Stimulated activated CD8-positive, alpha-beta memory T cell treated with anti-CD3 and anti-CD28 coated beads, Interleukin-15, amount 100 ng/mL, for 4 hours (primary cell): ENCODE measurements at places on chromosomes 5 and 9.

DNA sequence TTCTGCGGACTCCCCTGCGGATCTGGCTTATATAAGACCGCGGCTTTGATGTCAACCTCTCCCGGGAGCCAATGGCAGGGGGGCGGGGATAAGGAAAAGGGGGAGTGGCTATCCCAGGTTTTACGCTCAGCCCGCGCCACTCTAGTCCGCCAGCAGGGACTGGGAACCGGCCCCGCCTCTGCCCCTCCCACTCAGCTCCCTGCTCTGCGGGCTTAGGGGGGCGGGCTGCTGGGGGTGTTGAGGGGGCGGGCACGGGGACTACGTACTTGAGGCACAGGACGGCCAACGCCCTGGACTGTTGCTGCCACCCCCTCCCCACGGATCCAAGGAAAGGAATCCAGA, at the start of gene HAND1:
HAND1 (minus strand) TSS at position 4 of the 342 bp plus-strand sequence. CDS start 219 bp downstream, outside the sequence.
- DNase-seq, result no peak

DNA sequence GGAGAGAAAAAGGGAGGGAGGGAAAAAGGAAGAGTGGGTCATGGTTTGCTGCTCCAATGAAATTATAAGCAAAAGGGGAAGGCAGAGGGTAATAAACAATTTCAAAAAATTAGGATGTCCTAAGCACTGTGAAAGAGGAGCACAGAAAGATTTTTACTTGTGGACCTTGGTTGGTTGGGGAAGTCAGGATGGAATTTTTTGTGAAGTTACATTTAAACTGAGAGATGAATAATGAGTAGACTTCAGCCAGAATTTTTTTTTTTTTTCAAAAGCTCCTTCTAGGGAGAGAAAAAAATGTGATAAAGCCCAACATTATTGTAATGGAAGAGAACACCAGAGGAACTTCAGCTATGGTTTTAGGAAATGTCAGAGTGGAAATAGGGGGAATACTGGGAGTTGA, 515.9 kb upstream of the PAPPA start:
- DNase-seq, result no peak

- no peak for DNase-seq
These were observed 14.5 kb downstream of the FKTN start for GRCh38 chr9:105572455-105572854.

GRCh38 chr5:115968770-115969169, 6.5 kb downstream of the LVRN start:
- DNase-seq, result no peak

DNA sequence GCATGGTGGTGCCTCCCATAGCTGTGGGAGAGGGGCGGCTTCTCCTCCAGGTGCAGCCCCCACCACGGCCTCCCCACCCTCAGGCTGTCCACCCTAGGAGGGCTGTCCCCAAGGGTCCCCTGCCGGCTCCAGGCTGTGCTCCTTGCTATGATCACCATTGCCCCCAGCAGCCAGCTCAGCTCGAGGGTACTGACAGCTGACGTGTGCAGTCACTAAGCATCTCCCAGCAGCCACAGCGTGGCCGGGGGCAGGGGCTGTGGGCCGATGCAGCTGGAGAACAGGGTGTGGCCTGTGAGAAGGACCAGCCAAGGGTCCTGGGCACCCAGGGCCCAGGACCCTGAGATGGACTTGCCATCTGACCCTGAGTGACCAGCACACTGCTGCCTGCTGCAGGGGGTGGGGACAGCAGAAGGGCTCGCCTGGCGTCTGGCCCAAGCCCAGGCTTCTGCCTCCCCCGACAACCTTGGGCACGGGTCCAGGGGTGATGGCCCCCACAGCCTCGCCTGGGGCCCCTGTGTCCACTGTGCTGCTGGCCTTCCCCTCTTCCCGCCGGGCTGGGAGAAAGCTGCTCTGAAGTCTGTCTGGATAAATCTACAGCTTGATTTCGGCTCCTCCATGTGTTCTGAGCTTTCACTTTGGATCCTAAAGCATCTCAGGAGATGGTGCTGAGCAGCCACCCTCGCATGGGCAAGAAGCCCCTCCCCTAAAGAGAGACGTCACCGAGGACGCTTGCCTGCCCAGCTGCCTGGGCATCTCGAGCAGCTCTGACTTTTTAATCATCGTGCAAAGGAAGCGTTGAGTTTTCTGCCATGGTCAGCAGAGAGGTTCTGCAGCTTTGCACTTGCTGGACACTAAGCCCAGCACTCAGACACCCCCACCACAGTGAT, 5.5 kb downstream of the KCNT1 start:
- no peak for DNase-seq

GRCh38 chr9:108117306-108117705, 627.7 kb upstream of the KLF4 start:
- no peak for DNase-seq

GRCh38 chr5:81698813-81699212, 52.1 kb downstream of the SSBP2 start:
- no peak for DNase-seq

DNA sequence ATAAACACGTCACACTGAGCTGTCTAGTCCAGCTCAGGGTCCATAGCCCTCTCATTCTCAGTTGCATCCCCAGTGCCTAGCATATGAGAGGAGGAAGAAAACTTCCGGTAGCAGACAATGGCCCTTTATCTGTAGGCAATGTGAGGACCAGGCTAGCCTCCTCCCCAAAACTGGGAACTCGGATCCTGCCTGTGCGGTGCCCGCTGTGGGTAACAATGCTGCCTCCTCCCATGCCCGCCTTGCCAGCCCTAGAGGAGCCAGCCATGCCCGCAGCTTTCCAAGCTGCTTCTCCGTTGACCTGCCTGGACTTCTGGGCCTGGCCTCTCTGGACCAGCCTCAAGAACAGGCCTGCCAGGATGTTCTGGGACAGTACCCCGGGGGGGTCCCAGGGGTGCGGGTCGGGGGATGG, 74.6 kb upstream of the ORM1 start:
- no peak for DNase-seq

DNA sequence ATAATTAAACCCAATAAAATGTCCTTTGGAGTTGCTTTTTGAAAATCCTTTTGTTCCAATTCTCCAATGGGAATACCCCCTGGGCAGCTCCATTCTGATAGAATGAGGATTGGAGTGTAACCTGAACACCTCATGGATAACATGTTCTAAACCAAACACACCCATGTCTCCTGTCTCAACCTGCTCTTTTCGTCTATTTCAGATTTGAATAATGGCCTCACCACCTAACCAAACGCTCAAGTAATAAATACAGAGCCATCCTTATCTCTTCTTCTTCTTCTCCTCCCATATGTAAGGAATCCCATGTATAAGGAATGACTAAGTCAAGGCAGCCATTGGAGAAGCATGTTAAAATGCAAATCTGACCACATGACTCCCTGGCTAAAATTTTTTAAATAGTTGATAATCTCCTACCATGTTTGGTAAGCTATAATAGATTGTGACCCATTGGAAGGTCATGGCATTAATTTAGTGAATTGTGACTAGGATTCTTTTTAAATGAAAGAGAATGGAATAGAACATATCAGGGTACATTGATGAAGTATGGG, 26.0 kb downstream of the ELL2 start:
- DNase-seq, result no peak

GRCh38 chr9:114216081-114216480, 60.7 kb downstream of the COL27A1 start:
- no peak for DNase-seq

- DNase-seq, result no peak
These were observed 234.9 kb upstream of the TARS1 start for GRCh38 chr5:33205727-33206410.

DNA sequence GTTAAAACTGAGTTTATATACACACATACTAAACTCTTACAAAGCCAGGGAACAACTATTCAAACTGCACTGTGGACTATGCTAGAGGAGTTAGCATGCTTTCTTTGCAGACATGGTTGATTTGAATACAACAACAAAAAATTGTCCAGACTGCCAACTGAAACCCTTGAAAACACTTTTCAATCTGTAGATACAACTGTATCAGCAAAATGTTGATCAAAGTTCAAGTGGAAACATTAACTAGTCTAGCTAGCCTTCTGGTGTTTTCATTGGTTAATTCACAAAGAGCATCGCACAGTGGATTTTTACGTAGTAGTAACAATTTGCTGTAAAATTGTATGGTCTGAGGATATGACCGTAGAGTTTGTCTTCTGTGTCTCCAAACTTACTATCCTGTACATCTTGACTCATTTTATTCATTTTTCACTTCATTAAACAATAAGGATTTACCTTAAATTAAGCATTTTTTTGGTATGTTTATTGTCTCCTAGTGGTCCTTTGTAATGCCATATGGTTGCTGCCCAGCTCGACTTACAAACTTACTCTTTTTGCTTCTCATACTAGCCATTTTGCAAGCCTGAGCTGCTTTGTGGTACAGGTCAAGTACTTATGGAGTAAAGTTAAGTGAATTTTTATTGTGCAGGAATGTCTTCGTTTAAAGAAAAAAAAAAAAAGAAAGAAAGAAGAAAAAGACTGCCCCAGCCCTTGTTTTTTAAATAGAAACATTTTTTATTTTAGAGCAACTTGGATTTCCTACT, 123.4 kb downstream of the ZCCHC7 start:
- DNase-seq, result no peak

GRCh38 chr5:27308153-27308552, 269.8 kb upstream of the CDH9 start:
- no peak for DNase-seq

GRCh38 chr5:177473443-177474001, at the start of gene DBN1:
Gene DBN1, minus strand, starts transcription at chr5:177473634. Its CDS starts 113 bp downstream, at chr5:177473521.
- DNase-seq, result no peak

- DNase-seq, result no peak
These were observed 123.8 kb upstream of the VLDLR start for GRCh38 chr9:2497666-2498400.

- DNase-seq, result no peak
These were observed 24.2 kb downstream of the STC2 start for GRCh38 chr5:173303878-173304590.

GRCh38 chr9:95641586-95641985, 124.8 kb upstream of the PTCH1 start:
- no peak for DNase-seq

GRCh38 chr9:105507096-105507790, 50.7 kb upstream of the FKTN start:
- DNase-seq, result no peak

- no peak for DNase-seq
These were observed 369.8 kb upstream of the PDE4D start for GRCh38 chr5:60263346-60263745.

DNA sequence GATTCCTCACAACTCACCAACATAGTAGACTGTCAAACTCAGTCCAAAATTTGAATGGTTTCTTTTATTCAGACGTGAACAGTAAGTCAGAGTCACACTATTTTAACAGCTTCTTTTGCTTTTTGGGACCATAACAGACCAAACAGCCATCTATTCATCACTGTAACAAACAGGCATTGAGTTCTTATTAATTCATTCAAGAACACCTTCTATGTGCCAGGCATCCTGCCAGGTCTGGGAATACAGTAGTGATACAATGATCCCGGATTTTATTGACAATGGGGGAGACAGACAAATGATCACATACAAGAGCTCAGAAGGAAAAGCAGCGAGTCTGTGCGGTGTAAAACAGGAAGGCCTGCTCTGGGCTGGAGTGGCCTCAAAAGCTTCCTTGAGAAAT, 153.3 kb upstream of the ERCC6L2 start:
- DNase-seq, result no peak

DNA sequence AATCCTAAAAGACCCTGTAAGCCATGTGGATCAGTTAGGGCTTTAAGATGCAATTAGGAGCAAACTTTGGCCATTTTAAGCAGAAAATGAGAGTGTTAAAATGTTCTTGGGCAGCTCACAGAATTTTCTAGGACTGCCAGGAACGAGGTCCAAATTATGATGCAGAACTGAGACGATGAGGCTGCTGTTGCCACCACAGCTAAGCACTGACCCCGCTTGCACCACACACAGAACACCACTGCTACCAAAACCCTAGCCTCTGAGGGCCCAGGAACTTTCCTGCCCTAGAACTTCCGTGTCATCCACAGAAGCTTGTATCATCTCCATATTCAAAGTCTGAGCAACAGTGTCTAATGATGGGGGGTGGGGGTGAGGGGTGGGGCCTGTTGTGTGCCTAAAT, 41.0 kb upstream of the PCSK1 start:
- no peak for DNase-seq

DNA sequence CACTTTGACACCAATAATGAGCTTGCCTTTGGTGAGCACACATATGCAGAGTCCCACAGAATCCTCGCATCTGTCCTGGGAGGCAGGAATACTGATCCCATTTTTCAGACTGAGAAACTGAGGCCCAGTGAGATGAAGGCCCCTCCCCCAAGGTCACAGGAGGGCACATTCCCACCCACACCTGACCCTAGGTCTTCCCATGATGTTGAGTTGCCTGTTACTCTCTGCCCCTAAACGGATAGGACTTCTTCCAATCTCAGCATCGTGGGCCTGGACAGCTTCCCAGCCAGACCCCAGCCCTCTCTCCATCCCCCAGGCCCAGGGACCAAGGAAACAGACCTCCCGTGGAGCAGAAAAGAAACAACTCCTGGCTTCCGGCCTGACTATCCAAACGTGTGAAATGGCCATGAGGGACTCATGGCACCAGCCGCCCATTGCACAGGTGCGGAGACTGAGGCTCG, 877 bp downstream of the SH3GLB2 start:
- no peak for DNase-seq
